Left renal cortex interstitium (tissue), 4 donors: ENCODE measurements at places on chromosomes 7 and 10. TPM values are rescaled to one million over a fixed set of nuclear protein-coding genes. Genes with fewer than 3 reads are reported as not detected.

- DNase-seq, result no peak
These were observed 8.5 kb downstream of the DDX56 start for GRCh38 chr7:44565097-44565794.

GRCh38 chr7:18494821-18495408, 634 bp upstream of the HDAC9 start:
- DNase-seq, result no peak

DNA sequence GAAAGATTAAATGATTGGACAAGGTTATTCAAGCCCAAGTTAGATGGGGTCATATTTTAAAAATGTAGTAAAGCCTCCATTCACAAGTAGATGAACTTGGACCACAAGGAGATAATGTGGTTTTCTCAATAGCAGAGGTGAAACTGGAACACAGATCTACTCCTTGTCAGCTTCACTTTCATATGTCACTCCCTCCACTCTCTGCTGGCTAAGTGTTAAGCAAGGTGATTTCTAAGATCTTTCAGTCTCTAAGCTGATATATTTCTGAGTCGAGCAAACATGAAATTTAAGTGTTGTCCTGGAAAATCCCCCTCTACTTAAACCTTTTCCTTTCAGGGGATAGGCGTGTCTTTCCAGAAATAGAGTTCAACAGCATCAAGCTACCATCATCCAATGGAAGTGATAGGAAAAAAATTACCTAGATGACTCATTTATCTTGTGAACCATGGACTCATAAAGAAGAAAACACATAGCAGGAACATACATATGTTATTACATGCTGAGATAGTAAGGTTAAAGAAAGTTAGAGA, 275.0 kb downstream of the PTEN start:
- DNase-seq, result no peak

GRCh38 chr7:155353256-155353897, 55.7 kb downstream of the INSIG1 start:
- DNase-seq, result no peak

GRCh38 chr10:58399410-58399809, 14.2 kb downstream of the TFAM start:
- no peak for DNase-seq

- DNase-seq, result no peak
These were observed 86.3 kb downstream of the MRPL32 start for GRCh38 chr7:43018446-43018845.

GRCh38 chr7:380711-381210, 90.8 kb downstream of the FOXL3 start:
- no peak for DNase-seq

GRCh38 chr7:39353615-39354376, 212.4 kb upstream of the YAE1 start:
- DNase-seq, result peak; percentile 65

Gene GUSB
- 71.8 TPM for polyA plus RNA-seq

Gene ZNF365
- 0.65 TPM for polyA plus RNA-seq

DNA sequence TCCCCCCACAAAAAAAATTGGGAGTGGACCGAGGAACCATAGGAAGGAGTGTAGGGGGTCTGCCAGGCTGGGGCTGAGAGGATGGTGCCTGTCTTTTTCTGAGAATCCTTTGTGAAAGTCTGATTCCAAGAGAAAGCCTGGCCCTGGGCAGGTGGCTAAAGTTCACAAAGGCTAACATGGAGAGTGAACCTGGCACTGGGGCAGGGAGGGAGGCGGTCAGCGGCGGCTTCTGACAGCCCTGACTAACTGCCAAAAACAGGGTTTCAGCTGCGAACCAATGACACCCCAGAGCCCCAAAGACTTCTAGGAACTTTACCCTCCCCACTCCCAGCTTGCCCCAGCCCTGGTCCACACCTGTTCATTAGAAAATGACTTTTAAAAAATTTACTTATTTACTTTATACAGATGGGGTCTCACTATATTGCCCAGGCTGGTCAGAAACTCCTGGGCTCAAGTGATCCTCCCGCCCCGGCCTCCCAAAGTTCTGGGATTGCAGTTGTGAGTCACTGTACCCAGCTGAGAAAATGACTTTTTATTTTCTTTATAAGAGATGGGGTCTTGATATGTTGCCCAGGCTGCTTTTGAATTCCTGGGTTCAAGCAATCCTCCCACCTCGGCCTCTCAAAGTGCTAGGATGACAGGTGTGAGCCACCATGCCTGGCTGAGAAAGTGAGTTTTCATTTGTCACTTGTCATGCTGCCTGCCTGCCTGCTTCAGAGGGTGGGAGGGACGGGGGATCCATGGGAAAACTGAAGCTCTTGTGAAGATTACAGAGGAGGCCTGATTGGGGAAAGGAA, 61.0 kb upstream of the DUSP5 start:
- no peak for DNase-seq

DNA sequence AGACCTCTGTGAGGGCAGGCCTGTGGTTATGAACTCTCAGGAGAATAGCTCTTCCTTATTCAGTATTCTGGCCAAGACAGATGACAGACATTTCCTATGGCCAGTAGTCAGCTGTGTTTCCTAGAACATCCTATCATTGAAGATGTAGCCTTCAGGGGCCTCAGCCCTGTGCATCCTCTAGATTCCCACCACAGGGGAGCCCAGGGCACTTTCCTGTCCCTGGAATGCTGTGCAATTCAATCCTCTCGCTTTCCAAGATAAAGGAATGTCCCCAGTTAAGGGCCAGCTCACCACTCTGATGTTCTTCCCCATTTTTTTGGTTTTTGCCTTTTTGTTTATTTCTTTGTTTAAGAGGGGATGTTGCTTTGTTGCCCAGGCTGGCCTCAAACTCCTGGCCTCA, 578.8 kb upstream of the C7orf33 start:
- DNase-seq, result no peak

GRCh38 chr7:12403287-12404181, at the start of gene VWDE:
TSS of gene VWDE (minus strand) at chr7:12403865. CDS start at chr7:12403716, 149 bp downstream.
- DNase-seq, result peak; percentile 32

GRCh38 chr7:101308245-101309085, 13.1 kb downstream of the IFT22 start:
- peak; percentile 44 for DNase-seq

DNA sequence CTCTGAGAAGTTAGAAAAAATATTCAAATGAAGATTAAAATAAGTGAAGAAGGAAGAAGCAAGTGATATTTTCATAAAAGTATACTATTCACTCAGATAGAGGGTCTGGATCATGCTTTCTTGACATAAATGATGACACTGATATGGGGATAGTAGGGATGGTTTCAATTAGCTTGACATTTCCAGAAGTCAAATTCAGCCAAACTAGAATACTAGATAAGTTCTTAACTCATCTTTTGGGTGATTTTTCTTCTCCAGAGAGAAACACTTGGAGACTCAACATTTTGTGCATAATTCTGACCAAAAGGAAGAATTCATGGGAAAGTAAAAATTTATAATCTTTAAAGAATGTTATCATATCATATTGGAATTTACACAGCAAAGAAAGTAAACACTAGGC, 152.0 kb upstream of the LRGUK start:
- no peak for DNase-seq

- DNase-seq, result no peak
These were observed 710.0 kb downstream of the LRMDA start for GRCh38 chr10:76141376-76141775.

Gene ZPBP
- 0.43 TPM for polyA plus RNA-seq

Gene ACHE
- 4.8 TPM for polyA plus RNA-seq

Gene KCNH2
- 15.4 TPM for polyA plus RNA-seq

Gene EBLN1
- polyA plus RNA-seq, result 0.17 TPM

DNA sequence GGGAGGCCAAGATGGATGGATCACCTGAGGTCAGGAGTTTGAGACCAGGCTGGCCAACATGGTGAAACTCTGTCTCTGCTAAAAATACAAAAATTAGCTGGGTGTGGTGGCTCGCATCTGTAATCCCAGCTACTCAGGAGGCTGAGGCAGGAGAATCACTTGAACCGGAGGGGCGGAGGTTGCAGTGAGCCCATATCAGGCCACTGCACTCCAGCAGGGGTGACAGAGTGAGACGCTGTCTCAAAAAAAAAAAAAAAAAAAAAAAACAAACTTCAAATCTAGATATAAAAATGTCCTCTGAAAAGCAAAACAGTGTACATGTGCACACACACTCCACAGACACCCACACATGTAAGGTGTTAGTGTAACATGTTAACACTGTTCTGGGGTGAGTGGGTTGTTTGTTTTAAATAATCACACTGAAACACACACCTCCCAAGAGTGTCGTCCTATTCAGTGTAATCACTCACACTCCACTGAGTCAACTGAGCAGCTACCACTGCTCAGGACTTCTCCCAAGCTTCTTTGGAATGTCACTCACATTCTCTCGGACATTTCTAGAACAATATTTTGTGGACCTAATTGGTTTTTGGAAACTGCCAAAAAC, 12.8 kb upstream of the RGS10 start:
- no peak for DNase-seq

GRCh38 chr10:130354573-130354954, 218.4 kb downstream of the GLRX3 start:
- DNase-seq, result no peak

- no peak for DNase-seq
These were observed 9.1 kb downstream of the CREB3L2 start for GRCh38 chr7:137992550-137993394.

Gene GNB2
- 177 TPM for polyA plus RNA-seq

Gene LRRC18
- 0.11 TPM for polyA plus RNA-seq

GRCh38 chr7:138388673-138389491, 71.2 kb upstream of the TRIM24 start:
- DNase-seq, result no peak

Gene WNT16
- 0.05 TPM for polyA plus RNA-seq

- no peak for DNase-seq
These were observed 59.2 kb downstream of the FOXL3 start for GRCh38 chr7:348962-349743.

Gene IL15RA
- 1.8 TPM for polyA plus RNA-seq

DNA sequence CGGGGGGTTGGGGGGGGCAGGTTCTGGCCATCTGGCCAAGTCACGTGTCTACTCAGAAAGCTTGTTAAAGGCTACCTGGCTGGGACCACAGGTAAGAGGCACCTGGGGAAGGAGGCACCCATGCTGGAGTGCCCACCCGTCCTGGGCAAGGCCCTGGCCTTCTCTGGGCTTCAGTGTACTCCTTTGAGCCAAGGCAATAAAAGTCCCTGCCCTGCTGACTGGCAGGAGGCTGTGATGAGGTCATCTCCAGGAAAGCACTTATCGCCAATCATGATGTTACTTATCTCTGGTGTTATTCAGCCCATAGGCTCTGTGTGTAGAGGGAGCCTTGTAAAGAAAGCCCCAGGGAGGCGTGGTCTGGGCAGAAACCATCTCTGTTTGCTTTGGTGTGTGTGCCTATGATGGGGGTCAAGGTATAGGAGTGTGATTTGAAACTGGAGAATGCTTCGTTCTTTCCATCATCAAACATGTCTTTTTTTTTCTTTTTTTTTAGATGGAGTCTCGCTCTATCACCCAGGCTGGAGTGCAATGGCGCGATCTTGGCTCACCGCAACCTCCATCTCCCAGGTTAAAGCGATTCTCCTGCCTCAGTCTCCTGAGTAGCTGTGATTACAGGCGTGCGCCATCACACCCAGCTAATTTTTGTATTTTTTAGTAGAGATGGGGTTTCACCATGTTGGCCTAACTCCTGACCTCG, 2.5 kb upstream of the CLDN4 start:
- no peak for DNase-seq

GRCh38 chr7:54109501-54109900, 432.7 kb upstream of the VSTM2A start:
- DNase-seq, result no peak

GRCh38 chr7:96173781-96174180, 148.1 kb downstream of the SLC25A13 start:
- no peak for DNase-seq

Gene MUC12
- 0.23 TPM for polyA plus RNA-seq

Gene TMEM213
- polyA plus RNA-seq, result 49.2 TPM

DNA sequence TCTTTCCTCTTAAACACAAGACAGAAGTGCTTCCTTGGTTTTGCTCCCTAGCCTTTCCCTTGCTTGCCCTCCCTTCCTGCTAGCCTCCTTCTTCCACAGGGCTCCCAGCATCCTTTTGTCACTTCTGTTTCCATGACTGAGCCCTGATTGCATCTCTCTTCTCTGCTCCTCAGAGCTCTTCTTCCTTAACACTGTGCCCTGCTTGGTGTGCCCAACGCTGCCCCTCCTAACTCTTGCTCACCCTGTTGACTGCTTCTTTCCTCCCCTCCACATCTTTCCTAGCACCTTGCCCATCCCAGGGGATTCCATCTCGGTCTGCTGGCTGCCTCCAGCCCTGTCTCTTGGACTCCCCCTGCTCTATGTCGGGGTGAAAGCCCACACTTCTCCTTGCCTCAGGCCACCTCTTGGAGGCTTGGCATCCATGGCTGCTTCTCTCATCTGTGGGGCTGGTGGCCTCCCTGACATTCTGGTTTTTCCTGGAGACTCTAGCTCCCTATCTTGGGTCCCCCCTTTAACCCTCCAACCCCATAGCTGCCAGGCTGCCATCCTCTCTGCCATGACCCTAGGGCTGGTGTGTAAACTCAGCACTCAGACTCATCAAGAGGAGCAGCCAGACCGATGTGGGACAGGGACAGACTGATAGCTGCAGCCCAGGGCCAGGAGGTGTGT, 5.8 kb downstream of the IGFBP1 start:
- DNase-seq, result no peak

Gene GAD2
- 2.2 TPM for polyA plus RNA-seq

GRCh38 chr7:41481353-41481752, 221.5 kb downstream of the INHBA start:
- no peak for DNase-seq

GRCh38 chr10:113118882-113119281, 168.8 kb downstream of the TCF7L2 start:
- DNase-seq, result no peak

DNA sequence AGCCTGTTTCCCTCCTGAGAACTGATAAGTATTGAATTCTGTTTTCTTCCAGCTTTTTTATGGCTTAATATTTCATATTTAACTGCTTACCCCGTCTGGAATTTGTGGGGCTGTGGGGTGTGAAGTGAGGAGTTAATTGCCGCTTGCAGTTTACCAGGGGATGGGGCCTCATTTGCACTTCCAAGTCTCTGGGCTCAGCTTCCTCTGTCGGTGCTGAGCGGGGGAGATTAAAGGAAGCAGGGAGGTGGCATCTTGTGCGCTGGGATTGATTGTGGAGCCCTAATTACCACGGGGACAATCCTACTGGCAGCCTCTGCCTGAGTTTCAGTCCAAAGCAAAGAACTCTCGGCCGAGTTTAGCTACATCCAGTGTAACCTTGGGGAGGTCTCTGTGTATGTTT, 33.4 kb downstream of the ELFN1 start:
- no peak for DNase-seq
